Caki2 (cell line): ENCODE measurements at places on chromosomes 12 and 14. TPM values are rescaled to one million over a fixed set of nuclear protein-coding genes. Genes with fewer than 3 reads are reported as not detected.

Gene C12orf60
- total RNA-seq, result 3.6 and 7.1 TPM in 2 replicates

Gene CPM
- 18.0 and 62.9 TPM in 2 replicates for total RNA-seq

Gene CAPZA3
- total RNA-seq, result not detected in 2 replicates

Gene CEBPE
- not detected in 2 replicates for total RNA-seq

Gene TMEM117
- total RNA-seq, result 12.0 and 16.7 TPM in 2 replicates

Gene TAS2R42
- total RNA-seq, result not detected in 2 replicates

Gene RNASE3
- not detected in 2 replicates for total RNA-seq

Gene SLC10A1
- total RNA-seq, result not detected in 2 replicates

Gene BEST3
- 0.12 and 0.54 TPM in 2 replicates for total RNA-seq

Gene COL2A1
- total RNA-seq, result not detected in 2 replicates

Gene FGF23
- total RNA-seq, result not detected in 2 replicates

Gene CD163
- not detected in 2 replicates for total RNA-seq

Gene GNB3
- total RNA-seq, result 0.14 and 0.46 TPM in 2 replicates

Gene PYGL
- total RNA-seq, result 21.7 and 30.3 TPM in 2 replicates

Gene RDH16
- not detected in 2 replicates for total RNA-seq

Gene OTOGL
- total RNA-seq, result not detected in 2 replicates

Gene CCND2
- 0.03 TPM in 2 replicates for total RNA-seq

Gene METTL1
- 30.4 and 118 TPM in 2 replicates for total RNA-seq

Gene TEX52
- total RNA-seq, result not detected in 2 replicates

Gene GYS2
- not detected in 2 replicates for total RNA-seq

Gene TOMM20L
- not detected in 2 replicates for total RNA-seq
